ENCODE measurements at places on chromosomes 1 and 21.

GRCh38 chr21:16537501-16537900 is 807.7 kb downstream of the USP25 start:
- DNase-seq, result no peak

DNA sequence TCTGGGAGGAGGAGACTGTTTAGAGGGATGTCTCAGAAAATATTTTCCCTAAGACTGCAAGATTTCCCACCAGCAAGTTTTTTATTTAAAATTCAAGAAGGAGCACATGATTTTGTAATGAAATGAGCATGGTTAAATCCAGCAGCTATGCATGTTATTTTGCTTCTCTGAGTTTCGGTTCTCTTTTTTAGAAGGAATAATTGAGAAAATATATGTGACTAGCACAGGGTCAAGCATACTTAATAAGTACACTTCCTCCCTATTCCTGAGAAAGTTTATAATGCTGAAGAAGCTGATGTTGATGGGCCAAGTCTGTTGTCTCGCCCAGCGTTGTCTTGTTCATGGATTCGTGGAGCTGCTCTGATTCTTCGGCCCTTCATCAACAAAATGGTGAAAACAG is 51.2 kb downstream of the EXO1 start:
- DNase-seq, result no peak

GRCh38 chr1:66350001-66350547 is 183.9 kb upstream of the SGIP1 start:
- no peak for DNase-seq

GRCh38 chr1:245419461-245419978 is 264.7 kb downstream of the KIF26B start:
- no peak for DNase-seq

- DNase-seq, result no peak
These were observed 1.2 kb downstream of the CD160 start for GRCh38 chr1:145720556-145720877.

DNA sequence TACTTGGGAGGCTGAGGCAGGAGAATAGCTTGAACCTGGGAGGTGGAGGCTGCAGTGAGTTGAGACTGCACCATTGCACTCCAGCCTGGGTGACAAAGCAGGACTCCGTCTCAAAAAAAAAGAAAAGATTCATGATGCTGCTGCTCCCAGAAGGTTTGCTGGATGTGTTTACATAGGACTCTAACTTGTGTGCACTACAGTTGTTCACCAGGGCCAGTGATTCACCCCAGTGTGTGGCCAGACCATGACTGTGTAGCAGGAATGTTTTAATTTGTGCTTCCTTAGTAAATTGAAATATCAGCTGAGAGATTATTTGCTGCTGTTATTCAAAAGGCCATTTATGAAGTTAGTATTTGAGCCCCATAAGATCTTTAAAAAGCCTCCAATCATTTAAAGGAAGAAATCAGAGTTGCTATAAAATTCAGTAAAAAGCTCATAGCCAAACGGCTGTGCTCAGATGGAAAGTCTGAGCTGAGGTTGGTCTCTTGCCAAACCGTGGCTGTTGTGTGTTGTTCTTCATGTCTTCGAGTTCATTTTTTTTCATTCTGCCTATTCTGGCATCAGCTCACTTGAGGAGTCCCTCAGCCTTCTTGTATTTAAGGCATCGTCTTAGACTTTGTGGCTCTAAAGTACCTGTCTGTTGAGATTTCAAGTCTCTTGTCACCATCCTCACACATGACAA is 18.1 kb upstream of the PGD start:
- DNase-seq, result no peak

DNA sequence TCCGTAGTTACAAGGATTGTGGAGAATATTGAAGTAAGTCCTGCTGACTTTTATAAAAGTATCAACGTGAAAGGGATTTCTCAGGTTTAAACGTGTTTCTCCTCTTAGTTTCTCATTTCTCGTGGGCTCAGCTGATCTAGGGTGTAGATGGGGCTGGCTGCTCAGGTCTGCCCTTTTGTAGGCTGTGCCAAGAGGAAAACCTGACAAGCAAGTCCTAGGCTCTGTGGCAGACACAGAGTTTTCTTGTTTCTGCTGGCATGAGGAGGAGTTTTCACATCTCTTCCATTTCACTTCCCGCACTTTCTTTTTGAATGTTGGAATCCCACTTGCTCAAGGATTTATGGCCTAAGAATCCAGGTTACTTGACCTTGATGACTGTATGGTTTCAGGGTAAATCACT is 14.8 kb downstream of the VPS13D start:
- no peak for DNase-seq

- DNase-seq, result no peak
These were observed 11.6 kb upstream of the BARHL2 start for GRCh38 chr1:90728502-90729287.

- peak; percentile 17 for DNase-seq
These were observed at the start of gene ARHGEF16 for GRCh38 chr1:3453891-3454810. TSS of gene ARHGEF16 (plus strand) at chr1:3454665. CDS start at chr1:3463085, 8,420 bp downstream.

DNA sequence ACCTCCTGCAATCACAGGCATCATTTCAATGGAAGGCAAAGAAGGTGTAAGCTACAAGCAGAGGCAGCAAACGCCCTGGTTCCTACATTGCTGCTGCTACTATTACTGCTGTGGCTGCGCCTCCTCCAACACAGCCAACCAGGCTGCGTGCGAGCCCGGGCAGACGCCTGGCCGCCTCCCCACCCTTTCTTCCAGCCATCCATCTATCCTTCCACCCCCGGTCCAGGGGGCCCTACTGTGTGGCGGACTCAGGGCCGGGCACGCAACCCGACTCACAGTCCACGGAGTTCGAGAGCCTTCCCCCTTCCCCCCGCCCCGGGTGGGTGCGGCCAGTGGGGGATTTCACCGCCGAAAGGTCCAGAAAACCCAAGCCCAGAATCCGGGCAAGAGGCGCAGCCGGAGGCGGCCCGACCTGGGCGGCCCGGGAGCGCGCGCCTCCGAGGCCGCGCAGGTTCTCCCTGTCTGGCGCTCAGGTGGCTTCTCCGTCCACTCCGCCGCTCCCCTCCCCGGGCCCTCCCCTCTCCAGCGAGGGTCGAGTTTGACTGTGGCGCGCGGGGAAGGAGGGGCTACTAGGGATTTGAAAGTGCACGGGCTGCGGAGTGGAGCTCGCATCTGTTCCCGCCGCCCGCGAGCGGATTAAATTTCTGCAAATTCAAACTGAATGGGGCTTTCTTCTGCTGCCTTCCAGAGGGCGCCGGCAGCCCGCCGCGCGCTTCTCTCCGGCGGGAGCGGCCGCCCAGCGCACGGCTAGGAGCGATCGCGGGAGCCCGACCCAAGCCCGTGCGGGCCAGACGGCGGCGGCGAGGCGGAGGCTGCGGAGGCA is at the start of gene HUNK:
HUNK (plus strand) TSS at position 569 of the 823 bp plus-strand sequence. CDS start 655 bp downstream, outside the sequence.
- DNase-seq, result no peak

GRCh38 chr1:65812065-65812464 is 19.4 kb downstream of the PDE4B start:
- no peak for DNase-seq

DNA sequence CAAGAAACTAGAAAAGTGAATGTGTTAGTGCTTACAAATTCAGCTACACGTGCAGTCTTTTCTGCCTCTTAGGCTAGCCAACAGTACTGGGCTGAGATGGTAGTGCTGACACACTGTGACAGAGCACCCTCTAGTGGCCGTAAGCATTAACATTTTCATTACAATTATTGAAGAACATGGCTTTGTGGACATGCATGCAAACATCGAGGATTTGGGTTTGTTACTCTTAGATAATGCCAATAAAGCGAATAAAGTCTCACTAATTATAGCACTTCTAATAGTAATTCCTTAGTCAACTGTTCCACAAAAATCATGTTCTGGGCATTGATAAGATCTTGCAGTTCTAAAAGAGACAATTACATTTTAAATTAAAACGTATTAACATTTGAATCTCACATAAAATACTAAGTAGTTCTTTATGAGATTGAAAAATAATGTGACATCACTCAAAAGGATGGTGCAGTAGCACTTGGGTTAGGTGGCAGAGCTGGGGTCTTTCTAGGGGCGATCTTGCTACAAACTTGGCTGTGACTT is 47.1 kb downstream of the MYSM1 start:
- peak; percentile 40 for DNase-seq

Data from NCI-H2081 treated with DMSO at 0.1 percent for 48 hours (cell line).